Osteoblast (primary cell): ENCODE measurements at places on chromosomes 7 and 10. TPM values are rescaled to one million over a fixed set of nuclear protein-coding genes. Genes with fewer than 3 reads are reported as not detected.

- DNase-seq = peak; percentile 93
These were observed 1.4 kb downstream of the ZNF282 start for GRCh38 chr7:149196705-149197171.

GRCh38 chr7:31062746-31063435 is 10.8 kb downstream of the ADCYAP1R1 start:
- no peak for DNase-seq

- no peak for DNase-seq
These were observed 46.1 kb downstream of the ITGB8 start for GRCh38 chr7:20376796-20377195.

Gene RP9
- total RNA-seq = 6.5 and 10.3 TPM in 2 replicates

DNA sequence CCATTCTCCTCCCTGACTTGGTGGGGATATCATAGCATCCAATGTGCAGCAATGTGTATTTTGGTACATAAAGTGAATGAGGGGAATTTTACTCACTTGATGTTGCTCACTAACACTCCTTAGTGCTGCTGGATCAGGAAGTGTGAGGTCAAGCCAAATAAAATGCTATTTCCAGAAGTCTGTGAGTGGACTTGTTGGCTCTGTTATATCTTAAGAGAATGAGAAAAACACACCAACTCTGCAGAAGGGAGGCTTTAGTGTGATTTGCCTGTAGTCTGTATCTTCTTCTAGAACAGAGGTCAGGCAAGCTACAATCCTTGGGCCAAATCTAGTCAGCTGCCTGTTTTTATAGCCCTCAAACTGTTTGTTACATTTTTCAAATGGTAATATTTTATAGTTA is 154.3 kb downstream of the POLR1F start:
- DNase-seq = no peak

DNA sequence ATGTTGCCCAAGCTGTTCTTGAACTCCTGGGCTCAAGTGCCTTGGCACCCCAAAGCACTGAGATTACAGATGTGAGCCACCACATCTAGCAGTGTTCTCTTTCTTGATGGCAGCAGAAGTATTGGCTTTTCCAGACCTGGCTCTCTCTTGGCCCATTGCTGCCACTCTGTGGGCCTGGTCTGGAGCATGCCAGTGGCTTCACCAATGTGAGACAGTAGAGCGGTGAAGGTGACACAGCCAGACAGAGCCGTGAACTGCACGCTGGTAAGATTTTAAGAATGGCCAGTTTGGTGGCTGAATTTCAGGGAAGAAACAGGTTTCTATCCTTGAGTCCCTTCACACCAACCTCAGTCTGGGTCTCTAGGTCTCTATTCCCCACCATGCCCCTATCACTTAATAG is 552.7 kb upstream of the NRP1 start:
- DNase-seq = peak; percentile 51

Gene CHAT
- total RNA-seq = not detected in 2 replicates

GRCh38 chr7:76225379-76225778 is 23.7 kb downstream of the SRRM3 start:
- DNase-seq = peak; percentile 88
